ENCODE measurements at places on chromosomes 5 and 9.

DNA sequence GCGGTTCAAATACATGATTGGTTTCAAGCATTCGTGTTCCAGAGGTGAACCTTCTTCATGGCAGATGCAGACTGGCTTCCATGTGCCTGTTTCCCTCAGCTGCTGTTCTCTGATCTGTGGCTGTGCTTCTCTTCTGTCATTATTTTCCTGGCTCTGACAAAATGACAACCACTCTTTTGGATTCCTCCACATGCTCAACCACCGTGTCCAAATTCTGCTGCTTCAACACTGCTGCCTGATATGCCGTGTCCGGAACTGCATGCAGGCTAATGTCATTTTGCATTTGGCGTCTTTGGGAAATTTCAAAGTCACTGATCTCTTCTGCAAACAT, 368.7 kb upstream of the ZNF608 start:
- no peak for DNase-seq

DNA sequence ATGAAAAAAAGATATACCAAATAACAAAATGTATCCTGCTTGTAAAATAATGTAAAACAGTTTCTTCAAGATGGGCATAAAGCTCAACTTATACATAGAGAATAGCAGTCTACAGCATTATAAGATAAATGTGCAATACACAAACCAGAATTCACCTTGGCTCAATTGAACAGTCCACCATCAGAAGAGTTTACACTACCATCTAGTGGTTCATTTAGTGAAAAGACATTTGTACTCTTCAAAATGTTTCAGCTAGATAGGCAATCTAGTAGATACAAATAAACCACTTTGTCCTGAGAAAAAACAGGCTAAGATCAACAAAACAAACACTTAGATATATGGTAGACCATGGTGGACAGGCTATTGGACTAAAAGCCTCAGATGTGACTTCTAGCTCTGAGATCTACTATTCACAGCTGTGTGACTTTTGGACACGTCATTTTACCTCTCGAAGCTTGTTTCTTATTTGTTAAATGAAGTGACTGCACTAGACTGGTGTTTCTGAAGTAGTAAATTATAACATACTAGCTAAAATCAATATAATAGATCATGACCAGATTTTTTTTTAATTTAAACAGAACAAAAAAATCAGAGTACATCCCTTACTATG, 22.1 kb upstream of the TPD52L3 start:
- DNase-seq: peak; percentile 61

GRCh38 chr5:94244921-94245320, 373.5 kb downstream of the KIAA0825 start:
- no peak for DNase-seq

DNA sequence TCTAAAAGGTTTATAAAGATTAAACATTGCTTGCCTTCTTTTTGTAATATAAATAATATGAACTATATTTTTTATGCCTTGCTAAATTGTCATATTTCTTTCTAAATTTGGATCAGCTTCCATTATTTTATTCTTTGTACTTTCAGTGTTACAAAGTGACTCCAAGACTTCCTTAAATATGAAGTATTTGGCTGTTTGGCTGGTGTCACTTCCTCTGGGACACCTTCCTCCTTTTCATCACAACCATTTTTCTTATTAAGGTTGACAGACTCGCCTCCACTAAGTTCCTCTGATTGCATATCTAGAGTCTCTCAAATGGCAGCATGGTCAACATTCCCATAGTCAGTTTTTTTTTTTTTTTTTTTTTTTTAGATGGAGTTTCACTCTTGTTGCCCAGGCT, 73.8 kb upstream of the SLC1A1 start:
- no peak for DNase-seq

DNA sequence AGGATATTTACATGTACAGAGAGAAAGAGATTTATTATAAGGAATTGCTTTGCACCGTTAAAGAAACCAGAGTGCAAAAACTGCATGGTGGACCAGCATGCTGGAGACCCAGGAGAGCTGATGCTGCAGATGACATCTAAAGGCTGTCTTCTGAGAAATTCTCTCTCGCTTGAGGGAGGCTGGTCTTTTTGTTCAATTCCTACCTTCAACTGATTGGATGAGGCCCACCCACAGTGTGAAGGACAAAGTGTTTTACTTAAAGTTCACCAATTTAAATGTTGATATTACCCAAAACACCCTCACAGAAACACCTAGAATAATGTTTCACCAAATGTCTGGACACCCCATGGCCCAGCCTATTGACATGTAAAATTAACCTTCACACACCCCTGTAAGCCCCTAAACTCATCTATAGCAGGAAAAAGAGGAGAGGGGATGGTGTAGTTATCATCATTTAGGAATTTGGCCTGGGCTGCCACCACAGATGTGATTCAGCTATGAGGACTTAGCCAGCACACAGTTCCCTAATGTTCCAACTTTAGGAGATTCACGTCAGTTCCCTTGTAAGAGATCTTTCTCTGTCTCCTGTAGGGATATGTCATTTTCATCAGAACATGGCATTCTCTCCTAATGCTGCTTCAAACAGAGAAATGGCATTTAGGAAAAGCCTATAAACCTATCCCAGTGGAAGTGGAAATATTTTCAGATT, 358.2 kb upstream of the TLE4 start:
- no peak for DNase-seq

DNA sequence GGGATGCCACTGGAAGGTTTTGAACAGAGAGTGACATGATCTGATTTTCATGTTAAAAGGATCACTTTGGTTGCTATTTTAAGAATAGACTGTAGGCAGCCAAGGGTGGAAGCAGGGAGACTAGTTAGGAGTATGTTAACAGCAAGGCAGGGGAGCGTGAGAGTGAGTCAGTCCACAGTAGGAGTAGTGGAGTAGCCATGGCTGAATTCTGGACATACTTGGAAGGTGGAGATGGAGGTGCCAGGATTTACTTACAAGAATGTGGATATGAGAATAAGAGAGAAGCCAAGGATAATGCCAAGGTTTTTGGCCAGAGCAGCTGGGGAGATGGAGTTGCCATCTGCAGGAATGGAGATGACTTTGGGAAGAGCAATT, 118.8 kb downstream of the GALNT10 start:
- no peak for DNase-seq

GRCh38 chr5:150126921-150127265, 28.8 kb downstream of the PDGFRB start:
- no peak for DNase-seq

GRCh38 chr5:78779771-78780616, 131.4 kb upstream of the LHFPL2 start:
- DNase-seq: no peak

- no peak for DNase-seq
Measured at GRCh38 chr5:98638111-98638510, 135.4 kb upstream of the RGMB start.

GRCh38 chr5:181114284-181114843, 16.6 kb downstream of the OR2V1 start:
- no peak for DNase-seq

GRCh38 chr9:29637471-29638237, 2064.4 kb upstream of the C9orf72 start:
- DNase-seq: no peak

DNA sequence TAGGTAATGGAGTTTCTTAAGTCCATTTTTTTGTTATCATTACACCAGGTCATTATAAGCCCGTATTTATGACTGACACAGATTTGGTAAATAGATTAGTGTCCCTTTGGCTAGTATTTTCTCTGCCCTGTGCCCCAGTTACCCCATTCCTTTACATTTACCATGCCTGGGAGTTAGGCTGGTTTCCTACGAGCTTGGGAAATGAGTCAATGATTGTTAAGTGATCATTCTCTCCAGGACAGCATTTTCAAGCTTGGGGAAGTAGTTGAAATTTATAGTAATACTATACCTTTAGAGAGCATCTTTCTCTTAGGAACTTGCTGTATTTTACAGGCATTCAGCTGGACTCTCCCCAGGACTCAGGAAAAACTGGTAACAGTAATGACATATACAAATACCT, 573.1 kb downstream of the TLE4 start:
- DNase-seq: no peak

GRCh38 chr9:135971111-135971766, 10.1 kb upstream of the UBAC1 start:
- DNase-seq: peak; percentile 13

DNA sequence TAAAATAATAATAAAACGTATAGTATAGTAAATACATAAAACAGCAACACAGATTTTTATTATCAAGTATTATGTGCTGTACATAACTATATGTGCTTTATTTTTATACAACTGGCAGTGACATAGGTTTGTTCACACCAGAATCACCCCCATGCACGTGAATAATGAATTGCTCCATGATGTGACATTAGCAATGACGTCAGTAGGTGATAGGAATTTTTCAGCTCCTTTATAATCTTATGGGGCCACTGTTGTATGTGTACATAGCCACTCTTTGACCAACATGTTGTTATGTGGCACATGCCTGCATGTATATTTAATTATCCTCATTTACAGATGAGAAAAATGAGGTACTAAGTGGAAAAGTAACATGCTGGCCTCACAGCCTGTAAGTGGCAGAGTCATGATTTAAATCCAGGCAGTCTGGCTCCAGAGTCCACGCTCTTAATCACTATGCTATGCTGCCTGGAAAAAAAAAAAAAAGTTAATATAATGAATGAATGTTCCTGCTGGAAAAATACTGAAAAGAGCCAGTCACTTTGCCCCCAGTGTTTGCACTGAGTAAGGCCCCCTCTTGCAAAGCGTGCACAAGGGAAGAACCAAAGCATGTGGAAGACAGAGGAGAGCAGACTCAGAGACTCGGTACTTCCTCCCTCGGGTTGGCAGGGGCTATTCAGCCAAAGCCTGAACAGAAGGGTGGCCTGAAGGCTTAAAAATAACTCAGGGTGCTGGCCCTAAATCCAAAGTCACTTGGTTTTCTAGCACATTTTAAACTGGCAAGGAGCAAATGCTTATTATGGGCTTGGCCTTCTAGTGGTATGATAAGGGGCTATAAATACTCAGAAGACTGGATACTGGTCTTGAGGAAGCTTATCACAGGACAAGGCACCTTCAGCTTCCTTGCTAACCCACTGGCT, 206.8 kb downstream of the GLIS3 start:
- no peak for DNase-seq

GRCh38 chr9:111023128-111023527, 15.1 kb downstream of the LPAR1 start:
- no peak for DNase-seq

- DNase-seq: no peak
Measured at GRCh38 chr5:146703899-146704298, 174.7 kb downstream of the PPP2R2B start.

- DNase-seq: no peak
Measured at GRCh38 chr9:37464426-37465248, 613 bp downstream of the ZBTB5 start.

DNA sequence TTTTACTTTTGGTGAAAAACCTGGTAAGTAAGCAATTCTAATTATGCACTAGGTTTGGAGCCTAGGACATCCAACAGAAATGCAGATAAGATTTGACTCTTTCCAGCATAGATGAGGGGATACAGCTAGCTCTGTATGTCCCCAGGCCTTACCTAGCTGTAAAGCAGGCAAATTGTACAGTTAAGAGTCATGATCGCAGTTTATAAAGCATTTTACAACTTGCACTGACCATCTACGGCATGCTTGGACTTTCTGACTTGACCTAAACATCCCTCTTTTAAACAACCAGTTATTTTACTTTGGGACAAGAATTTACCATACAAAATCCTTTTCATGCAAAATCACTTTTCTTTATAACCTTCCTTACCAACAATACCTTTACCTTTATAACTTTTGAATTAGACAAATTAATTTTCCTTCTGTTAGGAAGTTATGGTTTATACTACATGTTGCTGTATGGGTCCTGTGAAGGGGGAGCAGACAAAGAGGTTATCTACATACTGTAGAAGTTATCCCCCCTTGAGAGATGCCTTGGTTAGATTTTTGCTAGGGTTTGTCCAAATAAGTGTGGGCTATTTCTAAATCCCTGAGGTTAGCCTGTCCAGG, 36.8 kb downstream of the FGD3 start:
- DNase-seq: peak; percentile 28

DNA sequence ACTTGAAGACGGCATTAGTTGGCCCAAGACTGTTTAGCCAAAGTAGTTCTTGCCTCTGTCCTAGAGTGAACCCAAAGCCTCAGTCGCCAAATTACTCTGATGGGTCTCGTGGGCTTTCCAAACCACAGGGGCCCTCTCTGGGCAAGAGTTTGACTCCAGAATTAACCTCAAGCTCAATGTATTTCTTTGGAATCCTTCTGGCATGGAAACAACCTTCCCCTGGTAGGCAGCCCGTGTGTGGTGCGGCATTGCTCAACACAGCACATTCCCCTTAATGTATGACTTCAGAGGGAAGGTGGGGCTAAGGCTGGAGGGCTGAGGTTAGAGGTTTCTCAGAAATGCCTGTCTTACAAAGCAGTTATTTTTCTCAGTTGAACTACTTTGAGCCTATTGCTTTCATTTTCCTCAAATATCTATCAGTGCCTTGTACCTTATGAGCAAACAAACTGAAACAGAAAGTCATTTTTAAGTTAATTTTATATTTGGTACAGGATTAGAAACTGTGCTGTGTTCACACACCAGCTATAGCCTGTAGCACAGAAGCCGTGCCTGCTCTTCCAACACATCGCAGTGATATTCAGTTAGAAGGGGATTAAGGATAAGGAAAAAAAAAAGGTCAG, 123.9 kb upstream of the HAPLN1 start:
- no peak for DNase-seq

GRCh38 chr9:129610473-129611306, 10.2 kb downstream of the C9orf50 start:
- peak; percentile 93 for DNase-seq

DNA sequence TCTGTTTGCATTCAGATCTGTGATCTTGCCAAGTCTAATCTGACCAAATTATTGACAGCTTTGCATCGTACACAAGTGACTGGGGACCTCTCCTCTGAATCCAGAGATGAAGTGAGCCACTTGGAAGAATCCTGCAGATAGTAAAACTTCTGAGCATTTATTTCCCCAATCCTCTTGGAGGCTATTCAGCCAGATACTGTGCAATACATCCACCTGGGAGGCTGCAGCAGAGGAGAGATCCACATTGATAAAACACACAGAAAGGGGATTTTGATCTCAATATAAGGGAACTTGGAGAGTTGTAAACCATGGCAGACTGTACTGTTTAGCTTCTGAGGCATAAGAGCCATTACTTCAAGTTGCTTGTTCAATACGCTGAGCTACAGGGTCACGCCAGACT, 654.6 kb downstream of the MTRR start:
- no peak for DNase-seq

GRCh38 chr5:171624396-171624795, 161.2 kb upstream of the SMIM23 start:
- DNase-seq: no peak

GRCh38 chr9:6106711-6107339, 91.4 kb upstream of the RANBP6 start:
- DNase-seq: peak; percentile 30

DNA sequence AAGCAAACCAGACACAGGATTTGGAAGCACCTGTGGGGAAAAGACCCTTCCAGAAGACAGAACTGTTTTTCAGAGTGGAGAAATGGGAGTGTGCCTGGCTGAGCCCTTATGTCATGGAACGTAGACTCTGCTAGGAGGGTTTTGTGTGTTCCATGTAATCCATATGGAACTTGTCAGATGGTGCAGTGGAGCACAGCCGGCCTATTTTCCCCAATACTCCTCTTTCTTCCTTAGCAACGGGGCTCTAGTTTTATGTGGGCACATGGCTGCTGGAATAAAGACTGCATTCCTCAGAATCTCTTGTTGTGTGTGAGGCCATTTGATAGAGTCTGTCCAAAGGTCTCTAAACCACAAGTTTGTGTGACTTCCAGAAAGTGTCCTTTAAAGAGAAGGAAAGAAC, 284.0 kb downstream of the DRD1 start:
- no peak for DNase-seq

GRCh38 chr5:173496129-173496882, 120.1 kb downstream of the BOD1 start:
- no peak for DNase-seq

GRCh38 chr5:166068547-166069335, 2222.7 kb upstream of the WWC1 start:
- DNase-seq: no peak
